Tibial artery (tissue), 4 donors: ENCODE measurements at places on chromosomes 2 and 18.
A peak's percentile ranks its signal among the peaks of the same experiment; 100 is the strongest.

DNA sequence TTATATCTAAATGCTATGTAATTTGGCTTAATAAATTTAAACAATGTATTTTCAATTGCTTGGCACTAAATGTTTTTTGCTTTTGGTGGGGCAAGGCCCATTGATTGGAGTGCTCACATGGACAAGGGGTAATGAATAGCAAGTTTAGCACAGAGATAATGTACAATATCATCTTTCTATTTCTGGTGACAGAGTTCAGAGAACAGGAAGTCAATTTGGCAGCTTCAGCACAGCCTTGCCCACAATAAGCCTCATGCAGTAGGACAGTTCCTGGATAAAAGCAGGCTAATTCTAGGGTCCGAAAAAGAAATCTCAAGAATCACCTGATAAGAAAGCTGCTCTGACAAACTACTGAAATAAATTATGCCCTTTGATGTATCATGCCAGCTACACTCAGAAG lies 443.9 kb upstream of the FSHR start:
- no peak for DNase-seq
- no peaks in the 10 kb centered on the region for H3K4me1 ChIP-seq
- H3K4me3 ChIP-seq = no peak overlapping the region
- no peak overlapping the region for H3K27ac ChIP-seq

DNA sequence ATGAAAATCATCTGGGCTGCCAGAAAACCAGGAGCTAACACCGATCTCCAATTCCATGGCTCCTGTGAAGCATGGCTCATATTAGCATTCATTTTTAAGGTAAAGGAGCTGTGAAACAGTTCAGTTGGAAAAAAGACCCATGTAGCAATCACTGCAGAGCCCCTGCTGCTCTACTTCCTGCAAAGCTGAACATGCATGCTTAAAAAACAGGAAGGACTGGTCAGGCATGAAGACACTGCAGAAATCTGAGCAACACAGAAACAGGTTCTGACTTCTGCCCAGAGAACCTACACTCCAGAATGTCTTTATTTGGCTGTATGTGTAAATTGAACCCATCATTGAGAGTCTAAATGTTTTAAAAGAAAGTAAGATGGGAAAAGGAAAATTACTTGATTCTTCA lies 950.6 kb downstream of the DCDC2C start:
- no peaks in the 10 kb centered on the region for H3K27me3 ChIP-seq
- no peaks in the 10 kb centered on the region for H3K4me1 ChIP-seq
- H3K27ac ChIP-seq = no peak overlapping the region
- H3K4me3 ChIP-seq = no peak overlapping the region

- no peaks in the 10 kb centered on the region for H3K27me3 ChIP-seq
- peaks cover 98% of the 10 kb centered on the region for H3K36me3 ChIP-seq
- H3K4me1 ChIP-seq = peaks cover 4% of the 10 kb centered on the region
- H3K27ac ChIP-seq = no peak overlapping the region
Observed at GRCh38 chr2:69902213-69902922, 8.6 kb downstream of the SNRNP27 start.

- no peak for DNase-seq
- H3K27ac ChIP-seq = peak overlapping the region; percentile 89
- no peaks in the 10 kb centered on the region for H3K27me3 ChIP-seq
- H3K36me3 ChIP-seq = no peaks in the 10 kb centered on the region
- H3K4me3 ChIP-seq = peak overlapping the region; percentile 29
- peaks cover 37% of the 10 kb centered on the region for H3K4me1 ChIP-seq
Observed at GRCh38 chr2:18456026-18456425, 104.4 kb downstream of the RDH14 start.

DNA sequence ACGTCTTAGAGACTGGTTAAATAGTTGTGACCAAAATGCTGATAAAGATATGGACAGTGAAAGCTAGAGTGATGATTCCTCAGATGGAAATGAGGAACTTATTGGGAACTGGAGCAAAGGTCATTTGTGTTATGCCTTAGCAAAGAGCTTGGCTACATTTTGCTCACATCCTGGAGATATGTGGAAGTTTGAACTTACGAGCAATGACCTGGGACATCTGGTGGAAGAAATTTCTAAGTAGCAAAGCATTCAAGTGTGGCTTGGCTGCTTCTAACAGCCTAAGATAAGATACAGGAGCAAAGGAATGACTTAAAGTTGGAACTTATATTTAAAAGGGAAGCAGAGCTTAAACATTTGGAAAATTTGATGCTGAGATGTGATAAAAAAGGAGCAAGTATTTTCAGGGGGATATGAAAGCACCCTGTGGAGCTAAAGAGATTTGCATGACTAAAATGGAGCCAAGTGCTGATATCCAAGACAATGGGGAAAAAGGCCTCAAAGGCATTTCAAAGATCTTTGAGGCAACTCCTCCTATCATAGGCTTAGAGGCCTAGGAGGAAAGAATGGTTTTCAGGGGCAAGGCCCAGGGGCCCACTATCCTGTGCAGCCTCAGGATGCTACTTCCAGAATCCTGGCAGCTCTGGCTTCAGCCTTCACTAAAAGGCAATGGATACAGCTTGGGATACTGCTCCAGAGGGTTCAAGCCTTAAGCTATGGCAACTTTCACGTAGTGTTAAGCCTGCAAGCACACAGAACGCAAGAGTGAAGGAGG lies 124.1 kb upstream of the KLHL14 start:
- no peak for DNase-seq
- H3K27ac ChIP-seq = no peak overlapping the region
- no peaks in the 10 kb centered on the region for H3K27me3 ChIP-seq
- no peaks in the 10 kb centered on the region for H3K4me1 ChIP-seq
- H3K36me3 ChIP-seq = no peaks in the 10 kb centered on the region
- no peak overlapping the region for H3K4me3 ChIP-seq

GRCh38 chr2:127615511-127616166 lies 30.3 kb upstream of the GPR17 start:
- no peak overlapping the region for H3K27ac ChIP-seq
- DNase-seq = no peak
- H3K4me1 ChIP-seq = no peaks in the 10 kb centered on the region

- no peaks in the 10 kb centered on the region for H3K4me1 ChIP-seq
- H3K4me3 ChIP-seq = no peak overlapping the region
Observed at GRCh38 chr2:203797712-203798111, 69.9 kb upstream of the CTLA4 start.

- no peak overlapping the region for H3K4me3 ChIP-seq
- no peak overlapping the region for H3K27ac ChIP-seq
- no peaks in the 10 kb centered on the region for H3K36me3 ChIP-seq
- H3K27me3 ChIP-seq = no peaks in the 10 kb centered on the region
- no peaks in the 10 kb centered on the region for H3K4me1 ChIP-seq
- no peak for DNase-seq
Observed at GRCh38 chr2:137020452-137021196, 255.3 kb downstream of the THSD7B start.

DNA sequence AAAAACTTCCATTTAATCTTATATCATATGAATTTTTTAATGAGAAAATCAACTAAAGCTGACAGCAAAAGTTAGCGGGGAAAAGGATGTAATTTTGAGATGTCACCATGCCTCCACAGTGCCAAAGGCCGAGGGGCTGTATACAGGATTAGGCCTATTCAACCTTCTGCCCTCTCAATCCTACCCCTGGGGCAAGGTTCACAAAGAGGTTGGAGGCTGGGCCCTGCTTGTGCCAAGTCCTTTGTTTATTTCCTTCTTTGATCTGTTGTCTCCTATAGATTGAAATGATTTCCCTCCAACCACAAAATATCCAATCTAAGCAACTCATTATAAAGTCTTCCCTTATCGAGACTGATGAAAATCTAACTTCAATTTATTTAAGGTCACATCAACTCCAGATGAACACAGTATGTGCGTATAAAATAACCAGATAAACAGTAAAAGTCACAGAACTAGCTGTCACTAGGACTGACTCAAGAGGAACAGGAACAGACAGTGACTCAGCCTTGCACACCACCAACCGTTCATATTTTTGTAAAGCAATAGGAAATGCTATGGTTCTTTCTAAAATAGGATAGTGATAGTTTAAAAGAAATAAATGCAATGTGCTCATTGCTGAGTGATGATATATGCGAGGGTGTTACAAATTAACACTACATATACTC lies 95.8 kb downstream of the SLC25A12 start:
- H3K4me1 ChIP-seq = no peaks in the 10 kb centered on the region
- H3K27ac ChIP-seq = no peak overlapping the region
- no peak overlapping the region for H3K4me3 ChIP-seq
- no peak for DNase-seq
- peaks cover 9% of the 10 kb centered on the region for H3K36me3 ChIP-seq
- no peaks in the 10 kb centered on the region for H3K27me3 ChIP-seq

DNA sequence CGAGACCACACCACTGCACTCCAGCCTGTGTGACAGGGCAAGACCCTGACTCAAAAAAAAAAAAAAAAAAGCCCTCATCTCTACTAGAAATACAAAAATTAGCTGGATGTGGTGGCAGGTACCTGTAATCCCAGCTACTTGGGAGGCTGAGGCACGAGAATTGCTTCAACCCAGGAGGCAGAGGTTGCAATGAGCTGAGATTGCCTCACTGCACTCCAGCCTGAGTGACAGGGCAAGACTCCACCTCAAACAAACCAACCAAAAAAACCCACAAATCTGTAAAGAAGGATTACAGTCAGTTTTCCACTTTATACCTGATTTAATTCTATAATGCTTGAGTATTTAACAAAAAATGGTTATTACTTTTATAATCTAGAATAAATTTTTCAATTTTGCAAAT lies 9.7 kb downstream of the DARS1 start:
- H3K4me1 ChIP-seq = no peaks in the 10 kb centered on the region
- no peaks in the 10 kb centered on the region for H3K27me3 ChIP-seq
- no peak for DNase-seq
- no peak overlapping the region for H3K4me3 ChIP-seq

GRCh38 chr2:505941-506340 lies 171.3 kb downstream of the TMEM18 start:
- H3K4me1 ChIP-seq = no peaks in the 10 kb centered on the region
- H3K4me3 ChIP-seq = no peak overlapping the region
- DNase-seq = no peak
- no peak overlapping the region for H3K27ac ChIP-seq
- H3K27me3 ChIP-seq = no peaks in the 10 kb centered on the region

DNA sequence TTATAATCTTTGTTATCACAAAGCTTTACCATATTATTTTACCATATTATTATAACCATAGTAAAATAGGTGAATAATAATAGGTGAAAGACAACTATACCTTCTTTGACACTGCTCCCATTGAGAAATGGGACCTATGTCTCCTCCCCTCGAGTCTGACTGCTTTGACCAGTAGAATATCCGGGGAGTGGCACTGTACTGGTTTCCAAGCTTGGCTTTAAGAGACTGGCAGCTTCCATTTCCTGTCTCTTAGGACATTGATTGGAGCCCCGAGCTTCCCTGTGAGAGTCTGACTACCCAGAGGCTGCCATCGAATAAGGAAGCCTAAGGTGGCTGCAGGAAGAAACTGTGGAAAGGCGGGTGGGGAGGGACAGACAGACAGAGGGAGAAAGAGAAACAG lies 40.1 kb upstream of the PLEKHM3 start:
- no peak overlapping the region for H3K4me3 ChIP-seq
- H3K27ac ChIP-seq = no peak overlapping the region
- no peaks in the 10 kb centered on the region for H3K4me1 ChIP-seq
- H3K27me3 ChIP-seq = no peaks in the 10 kb centered on the region

DNA sequence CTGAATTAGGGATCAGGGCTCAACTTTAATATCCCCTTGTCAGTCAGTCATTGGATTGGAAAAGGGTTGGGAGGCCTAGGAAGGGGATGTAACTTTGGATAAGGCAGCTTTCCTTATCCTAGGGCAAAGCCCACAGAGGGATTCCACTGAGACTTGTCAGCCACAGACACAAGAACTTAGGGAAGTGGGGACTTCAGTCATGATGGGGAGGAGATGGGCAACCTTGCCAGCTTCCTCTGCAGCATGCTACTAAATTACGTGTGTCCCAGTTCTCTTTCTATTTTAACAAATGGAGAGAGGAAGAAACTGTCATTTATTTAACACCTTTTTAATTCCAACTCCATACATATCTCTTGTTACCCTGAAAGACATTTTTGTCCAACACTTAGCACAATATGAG lies 237.8 kb downstream of the WDR7 start:
- no peaks in the 10 kb centered on the region for H3K4me1 ChIP-seq
- no peak overlapping the region for H3K4me3 ChIP-seq
- no peaks in the 10 kb centered on the region for H3K27me3 ChIP-seq
- no peaks in the 10 kb centered on the region for H3K36me3 ChIP-seq

GRCh38 chr2:9497017-9497416 lies 22.7 kb downstream of the IAH1 start:
- H3K27ac ChIP-seq = no peak overlapping the region
- no peaks in the 10 kb centered on the region for H3K27me3 ChIP-seq
- peaks cover 46% of the 10 kb centered on the region for H3K36me3 ChIP-seq
- no peak for DNase-seq

- no peaks in the 10 kb centered on the region for H3K36me3 ChIP-seq
- H3K4me3 ChIP-seq = no peak overlapping the region
- no peaks in the 10 kb centered on the region for H3K27me3 ChIP-seq
- H3K27ac ChIP-seq = no peak overlapping the region
Observed at GRCh38 chr18:13930964-13931363, 15.6 kb upstream of the MC2R start.

- peak overlapping the region; percentile 54 for H3K27ac ChIP-seq
- H3K36me3 ChIP-seq = peaks cover 59% of the 10 kb centered on the region
- DNase-seq = no peak
- H3K27me3 ChIP-seq = no peaks in the 10 kb centered on the region
- H3K4me1 ChIP-seq = peaks cover 21% of the 10 kb centered on the region
Observed at GRCh38 chr2:219285894-219286425, 6.8 kb downstream of the DNAJB2 start.

DNA sequence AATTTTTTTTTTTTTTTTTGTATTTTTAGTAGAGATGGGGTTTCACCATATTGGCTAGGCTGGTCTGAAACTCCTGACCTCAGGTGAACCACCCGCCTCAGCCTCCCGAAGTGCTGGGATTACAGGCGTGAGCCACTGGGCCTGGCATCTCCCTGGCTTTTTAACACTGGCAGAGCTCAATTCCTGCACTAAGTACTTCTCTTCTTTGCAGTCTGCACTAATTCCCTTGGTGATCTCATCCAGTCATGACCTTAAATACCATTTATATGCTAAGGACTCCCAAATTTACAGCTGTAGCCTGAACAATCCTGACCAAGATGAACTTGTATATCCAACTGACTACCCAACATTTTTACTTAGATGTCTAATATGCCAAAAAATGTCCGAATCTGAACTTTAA lies 10.2 kb downstream of the PREPL start:
- no peaks in the 10 kb centered on the region for H3K27me3 ChIP-seq
- H3K27ac ChIP-seq = peak overlapping the region; percentile 57
- no peaks in the 10 kb centered on the region for H3K36me3 ChIP-seq
- H3K4me1 ChIP-seq = no peaks in the 10 kb centered on the region
- DNase-seq = no peak

- H3K27ac ChIP-seq = no peak overlapping the region
- H3K4me1 ChIP-seq = no peaks in the 10 kb centered on the region
- H3K4me3 ChIP-seq = no peak overlapping the region
- DNase-seq = no peak
- H3K36me3 ChIP-seq = no peaks in the 10 kb centered on the region
- H3K27me3 ChIP-seq = no peaks in the 10 kb centered on the region
Observed at GRCh38 chr2:45567974-45568789, 42.9 kb downstream of the SRBD1 start.

GRCh38 chr2:236177604-236177966 lies 9.4 kb upstream of the GBX2 start:
- H3K27me3 ChIP-seq = no peaks in the 10 kb centered on the region
- H3K36me3 ChIP-seq = no peaks in the 10 kb centered on the region
- peak overlapping the region; percentile 35 for H3K4me3 ChIP-seq
- H3K27ac ChIP-seq = no peak overlapping the region
